NCI-H187 treated with DMSO at 0.1 percent for 48 hours (cell line): ENCODE measurements at places on chromosomes 2 and 18.

DNA sequence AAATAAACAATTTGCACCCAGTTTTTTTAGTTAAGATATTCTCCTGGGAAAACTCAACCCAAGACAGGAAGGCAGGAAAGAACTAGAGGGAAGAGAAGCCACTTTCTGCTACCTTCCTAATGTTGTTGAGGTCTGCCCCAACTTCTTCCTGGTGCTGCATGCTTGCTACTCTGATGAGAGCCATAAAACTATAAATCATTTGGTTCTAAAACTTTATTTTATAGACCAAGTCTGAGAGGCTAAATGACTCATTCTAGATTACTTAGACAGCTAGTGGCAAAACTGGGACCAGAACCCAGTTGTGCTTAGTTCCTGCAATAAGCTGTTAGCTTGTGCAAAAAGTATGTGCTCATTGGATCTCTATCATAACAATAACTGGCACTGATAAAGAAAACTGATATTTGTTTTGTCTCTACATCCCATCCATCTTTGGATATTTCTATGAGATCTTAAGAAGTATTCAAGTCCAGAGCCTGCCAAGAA, 344.9 kb upstream of the SLC14A2 start:
- DNase-seq, result no peak

- no peak for DNase-seq
These were observed 285.9 kb downstream of the MYT1L start for GRCh38 chr2:2045141-2045540.

DNA sequence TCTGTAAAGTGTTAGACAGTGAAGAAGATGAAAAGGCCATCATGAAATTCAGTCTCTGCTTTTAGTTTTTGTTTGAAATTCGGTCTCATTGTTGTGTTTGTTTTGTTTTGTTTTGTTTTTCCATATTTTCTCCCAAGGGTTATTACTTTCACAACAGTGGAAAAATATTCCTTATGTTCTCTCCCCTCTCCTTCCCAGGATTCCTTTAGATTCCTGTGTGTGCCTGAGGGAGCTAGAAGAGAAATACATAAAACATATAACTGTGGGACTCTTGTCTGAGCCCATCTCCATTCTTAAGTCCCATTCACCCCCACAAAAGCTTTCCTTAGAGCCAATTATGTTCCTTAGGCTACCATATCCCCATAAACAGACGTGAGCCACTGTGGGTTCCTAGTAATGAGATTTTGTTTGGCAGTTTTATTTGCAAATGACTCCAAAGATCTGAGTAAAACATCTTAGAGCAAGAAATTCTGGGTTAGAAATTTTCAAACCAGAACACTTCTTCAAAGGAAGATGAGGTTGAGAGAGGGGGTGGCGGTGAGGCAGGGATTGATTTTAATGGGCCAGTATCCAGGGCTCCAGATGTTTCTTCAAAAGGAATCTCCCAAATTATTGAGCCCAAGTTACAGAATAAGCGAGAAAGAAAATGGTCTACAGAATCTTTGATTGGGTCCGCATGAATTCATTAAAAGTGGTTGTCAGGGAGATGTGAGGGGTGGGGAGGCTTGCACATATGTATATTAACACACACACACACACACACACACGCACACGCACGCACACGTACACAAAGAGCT, 157.8 kb upstream of the TNP1 start:
- DNase-seq, result no peak

GRCh38 chr18:35754464-35754863, 172.9 kb downstream of the GALNT1 start:
- no peak for DNase-seq

- no peak for DNase-seq
These were observed 64.1 kb downstream of the NPPC start for GRCh38 chr2:231862071-231862470.

DNA sequence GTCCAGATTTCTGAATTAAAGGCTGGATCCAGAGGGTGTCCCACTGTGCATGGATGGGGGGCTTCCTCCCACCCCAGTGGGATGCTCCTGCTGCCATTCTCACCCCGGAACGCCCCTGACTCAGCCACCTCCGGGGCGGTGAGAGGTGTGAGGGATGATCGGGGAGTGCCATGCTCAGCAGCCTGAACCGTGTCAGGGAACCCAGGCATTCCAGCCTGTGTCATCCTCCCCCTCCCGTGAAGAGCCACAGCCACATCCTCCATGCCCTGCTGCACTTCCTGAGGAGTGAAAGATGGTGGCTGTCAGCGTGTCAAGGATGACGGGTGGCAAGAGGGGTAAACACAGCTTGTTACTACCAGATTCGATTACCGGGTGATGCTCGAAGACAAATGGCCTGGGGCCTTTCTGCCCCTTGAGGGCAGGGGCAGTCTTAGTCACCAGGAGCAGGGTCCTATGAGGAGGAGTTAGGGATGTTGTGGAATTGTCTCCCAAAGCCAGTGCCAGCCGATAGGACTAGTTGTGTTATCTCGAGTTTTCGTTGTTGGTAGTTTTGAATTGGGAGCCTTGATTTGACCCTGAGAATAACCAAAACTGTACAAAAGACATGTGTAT, 80.8 kb downstream of the TCF7L1 start:
- no peak for DNase-seq

DNA sequence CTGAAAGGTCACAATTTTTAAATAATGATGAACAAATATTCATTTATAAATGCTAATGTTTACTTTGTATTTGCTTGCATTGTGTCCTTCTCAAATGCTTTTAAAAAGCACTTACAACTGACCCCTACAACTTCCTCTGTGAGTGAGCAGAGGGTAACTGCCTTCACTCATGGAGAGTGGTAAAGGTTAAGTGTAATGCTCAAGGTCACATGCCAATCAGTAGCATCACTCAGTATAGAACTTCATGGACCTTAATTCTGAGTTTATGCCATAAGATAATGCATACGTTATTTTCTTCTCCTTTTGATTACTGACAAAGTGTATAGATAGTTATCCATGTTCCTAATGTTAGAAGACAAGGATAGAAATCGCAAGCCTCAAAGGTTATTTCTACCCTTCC, 91.8 kb upstream of the SERTAD2 start:
- no peak for DNase-seq

DNA sequence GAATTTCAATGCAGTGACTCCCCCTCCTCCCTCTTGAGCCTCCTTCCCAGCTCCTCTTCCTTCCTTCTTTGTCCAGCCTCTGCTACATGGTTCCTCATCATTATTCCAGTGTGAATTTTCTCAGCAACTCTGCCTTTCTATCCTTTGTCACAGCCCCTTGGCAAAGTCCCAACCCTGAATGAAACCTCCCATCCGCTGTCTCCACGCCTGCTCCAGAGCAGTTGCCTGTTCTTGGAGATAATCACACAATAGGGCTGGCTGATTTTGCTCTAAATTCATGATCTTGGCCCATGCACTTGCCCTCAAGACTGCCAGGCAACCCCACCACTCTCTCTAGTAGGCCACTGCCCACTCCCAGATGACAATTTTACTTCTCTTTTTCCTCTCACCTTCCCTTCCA, 61.4 kb downstream of the BCL2L11 start:
- no peak for DNase-seq

DNA sequence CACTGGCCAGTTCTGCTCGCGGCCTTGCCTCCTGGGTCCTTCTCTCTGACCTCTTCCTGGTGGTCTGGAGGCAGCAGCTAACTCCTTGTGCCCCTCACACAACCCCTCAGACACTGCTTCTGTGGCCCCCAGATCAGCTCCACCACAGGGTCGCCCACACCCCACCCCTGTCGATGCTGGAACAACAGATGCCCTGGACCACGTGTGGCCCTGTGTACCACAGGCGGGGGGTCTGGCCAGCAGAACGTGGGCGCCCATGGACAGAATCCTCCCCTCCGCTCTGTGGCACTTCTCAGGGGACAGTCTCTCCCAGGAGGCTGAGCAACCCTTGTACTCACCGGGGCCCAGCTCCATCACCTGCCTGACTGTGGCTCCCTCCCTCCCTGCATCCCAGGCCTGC, 245.6 kb downstream of the NDUFA10 start:
- no peak for DNase-seq

DNA sequence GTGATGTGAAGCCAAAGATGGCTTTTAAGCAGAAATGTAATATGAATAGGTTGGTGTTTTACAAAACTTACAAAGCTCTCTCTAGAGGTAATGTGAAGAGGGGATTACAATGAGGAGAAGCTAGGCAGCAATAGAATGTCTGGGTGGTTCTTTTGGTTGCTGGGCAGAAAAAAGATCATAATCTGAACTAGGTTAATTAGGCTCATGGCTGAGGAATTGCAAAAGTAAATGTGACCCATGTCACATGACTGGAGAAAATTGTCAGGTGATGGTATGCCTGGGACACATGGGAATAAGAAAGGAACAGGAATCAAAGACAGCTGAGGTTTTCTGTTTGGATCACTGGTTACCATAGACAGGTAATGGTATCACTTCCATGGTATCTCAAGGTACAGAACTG, 7.5 kb upstream of the RIT2 start:
- no peak for DNase-seq

- no peak for DNase-seq
These were observed 287.7 kb downstream of the FBXO15 start for GRCh38 chr18:73859837-73860397.

GRCh38 chr2:24935145-24935544, 15.1 kb upstream of the ADCY3 start:
- no peak for DNase-seq

DNA sequence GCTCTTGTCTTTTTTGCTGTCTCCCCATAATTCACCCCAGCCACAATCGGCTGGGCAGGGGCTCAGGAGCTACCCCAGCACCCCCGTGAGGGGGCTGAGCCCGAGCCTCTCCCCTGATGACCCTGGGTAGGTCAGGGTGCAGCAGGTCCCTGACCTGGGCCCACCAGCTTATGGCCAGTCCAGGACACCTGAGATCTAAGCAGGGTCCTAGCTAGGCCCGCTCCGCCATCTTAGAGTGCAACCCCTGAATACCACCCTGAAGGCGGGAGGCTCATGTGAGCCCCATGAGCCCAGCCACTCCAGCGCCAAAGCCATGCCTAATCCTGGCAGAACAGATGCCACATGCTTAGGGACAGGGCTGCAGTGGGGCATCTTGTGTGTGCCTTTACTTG, 16.2 kb downstream of the STK25 start:
- DNase-seq, result no peak

- no peak for DNase-seq
These were observed 393.0 kb downstream of the NBAS start for GRCh38 chr2:15168116-15168515.

GRCh38 chr2:98472132-98472650, 27.5 kb downstream of the INPP4A start:
- DNase-seq, result no peak

DNA sequence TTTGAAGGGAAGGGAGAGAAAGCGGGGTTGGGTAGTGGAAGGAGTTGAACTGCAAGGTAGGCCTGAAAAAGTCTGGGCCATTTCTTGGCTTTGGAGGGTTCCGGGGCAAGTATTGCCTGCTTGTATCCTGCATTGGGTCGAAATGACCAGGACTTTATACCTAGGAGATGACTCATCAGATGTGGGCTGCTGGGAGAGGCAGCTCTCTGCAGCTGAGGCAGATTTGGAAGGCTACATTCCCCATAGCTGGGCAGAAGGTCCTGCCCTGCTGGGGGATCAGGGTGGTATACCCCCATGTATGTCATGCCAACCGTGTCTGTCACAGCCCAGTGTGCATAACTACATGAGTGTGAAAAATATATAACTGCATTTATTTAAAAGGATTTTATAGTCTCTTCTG, 171.8 kb upstream of the SPRED2 start:
- DNase-seq, result no peak

- no peak for DNase-seq
These were observed 61.6 kb downstream of the MEP1B start for GRCh38 chr18:32251466-32251865.

GRCh38 chr2:238691596-238692491, 156.0 kb upstream of the TWIST2 start:
- DNase-seq, result no peak

- no peak for DNase-seq
These were observed 42.0 kb upstream of the ASXL2 start for GRCh38 chr2:25920336-25920735.

GRCh38 chr2:176291809-176292283, 22.6 kb downstream of the MTX2 start:
- no peak for DNase-seq

DNA sequence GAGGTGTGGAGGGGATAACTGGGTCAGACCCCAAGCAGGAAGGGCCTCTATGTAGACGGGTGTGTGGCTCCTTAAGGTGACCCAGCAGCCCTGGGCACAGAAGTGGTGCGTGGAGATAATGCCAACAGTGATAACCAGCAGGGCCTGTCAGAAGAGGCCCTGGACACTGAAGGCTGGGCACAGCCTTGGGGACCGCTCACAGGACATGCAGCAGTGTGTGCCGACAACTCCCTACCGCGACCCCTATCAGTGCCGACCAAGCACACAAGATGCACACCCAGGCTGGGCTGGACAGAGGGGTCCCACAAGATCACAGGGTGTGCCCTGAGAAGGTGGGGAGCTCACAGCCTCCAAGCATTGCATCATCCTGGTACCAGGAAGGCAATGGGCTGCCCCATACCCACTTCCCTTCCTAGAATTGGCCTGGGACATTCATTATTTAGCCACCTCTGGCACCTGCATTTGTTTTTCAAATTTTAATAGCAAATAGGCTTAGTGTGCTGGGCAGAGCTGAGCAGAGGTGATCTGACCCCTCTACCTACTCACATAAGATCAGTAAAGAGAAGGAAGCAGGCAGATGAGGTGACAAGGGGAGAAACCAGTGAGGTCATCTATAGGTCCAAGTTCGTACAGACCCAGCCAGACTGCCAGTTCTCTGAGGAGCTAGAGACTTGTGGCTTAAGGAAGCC, 55.2 kb downstream of the BCL11A start:
- no peak for DNase-seq

GRCh38 chr2:73092146-73092783, 20.5 kb downstream of the RAB11FIP5 start:
- no peak for DNase-seq

DNA sequence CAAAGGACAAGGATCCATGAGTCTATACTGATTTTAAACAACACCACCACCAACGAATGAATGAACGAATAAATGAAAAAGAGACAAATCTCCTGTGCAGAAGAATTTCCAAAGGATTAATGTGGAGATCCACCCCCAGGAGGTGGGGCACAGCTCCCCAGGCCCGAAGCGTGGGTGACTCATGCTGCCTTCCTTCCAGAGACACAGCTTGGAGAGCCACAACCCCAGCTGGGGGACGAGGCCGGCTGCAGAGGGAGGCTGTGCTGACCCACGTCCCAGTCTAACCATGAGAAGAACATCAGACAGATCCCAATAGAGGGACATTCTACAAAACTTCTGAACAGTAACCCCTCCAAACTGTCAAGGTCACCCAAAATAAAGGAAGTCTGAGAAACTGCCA, 557.3 kb upstream of the SALL3 start:
- DNase-seq, result no peak

DNA sequence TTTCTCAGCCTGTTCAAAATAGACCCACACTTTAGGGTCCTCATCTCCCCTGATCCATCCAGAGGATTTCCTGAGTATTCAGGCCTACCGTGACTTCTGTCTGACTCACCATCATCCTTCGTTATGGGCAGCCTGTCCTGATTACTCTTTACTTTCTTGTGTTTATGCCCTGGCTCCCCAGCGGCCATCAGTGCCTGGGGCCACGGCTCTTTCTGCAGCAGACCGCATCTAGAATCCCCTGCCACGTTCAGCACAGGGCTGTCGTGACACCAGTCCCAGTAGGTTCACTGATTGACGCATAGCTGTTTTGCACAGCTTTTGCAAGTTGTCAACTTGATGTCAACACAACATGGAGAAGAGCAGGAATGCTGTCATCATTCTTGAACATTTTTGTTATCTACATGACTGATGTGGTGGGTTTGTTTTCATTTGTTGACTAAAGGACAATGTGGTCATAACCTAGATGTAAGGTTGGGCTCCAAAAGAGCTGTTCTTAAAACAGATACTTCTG, 225.6 kb downstream of the HAUS1 start:
- no peak for DNase-seq
